ENCODE measurements at places on chromosomes 6 and 20.

- DNase-seq, result no peak
Measured at GRCh38 chr6:116922853-116923548, 46.0 kb downstream of the RFX6 start.

- DNase-seq, result no peak
Measured at GRCh38 chr20:43689165-43689564, 22.3 kb downstream of the MYBL2 start.

GRCh38 chr6:148423601-148424270 is 81.1 kb downstream of the SASH1 start:
- DNase-seq, result no peak

DNA sequence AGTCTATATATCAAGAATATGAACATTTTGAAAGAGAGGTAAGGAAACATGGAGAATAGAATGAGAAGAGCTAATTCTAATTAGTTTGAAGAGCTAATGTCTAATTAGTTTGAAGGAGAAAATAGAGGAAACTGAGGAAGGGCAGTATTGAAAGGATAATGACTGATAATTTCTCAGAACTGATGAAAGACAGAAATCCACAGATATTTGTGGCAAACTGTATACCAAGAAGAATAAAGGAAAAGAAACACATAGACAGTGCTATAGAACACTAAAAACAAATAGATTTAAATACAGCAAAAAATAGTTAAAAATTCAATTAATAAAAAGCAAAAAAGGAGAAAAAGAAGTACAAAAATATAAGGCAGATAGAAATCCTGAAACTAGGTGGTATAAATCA is 354.4 kb downstream of the QKI start:
- no peak for DNase-seq

- no peak for DNase-seq
Measured at GRCh38 chr20:1621316-1621715, 1.5 kb upstream of the SIRPB1 start.

DNA sequence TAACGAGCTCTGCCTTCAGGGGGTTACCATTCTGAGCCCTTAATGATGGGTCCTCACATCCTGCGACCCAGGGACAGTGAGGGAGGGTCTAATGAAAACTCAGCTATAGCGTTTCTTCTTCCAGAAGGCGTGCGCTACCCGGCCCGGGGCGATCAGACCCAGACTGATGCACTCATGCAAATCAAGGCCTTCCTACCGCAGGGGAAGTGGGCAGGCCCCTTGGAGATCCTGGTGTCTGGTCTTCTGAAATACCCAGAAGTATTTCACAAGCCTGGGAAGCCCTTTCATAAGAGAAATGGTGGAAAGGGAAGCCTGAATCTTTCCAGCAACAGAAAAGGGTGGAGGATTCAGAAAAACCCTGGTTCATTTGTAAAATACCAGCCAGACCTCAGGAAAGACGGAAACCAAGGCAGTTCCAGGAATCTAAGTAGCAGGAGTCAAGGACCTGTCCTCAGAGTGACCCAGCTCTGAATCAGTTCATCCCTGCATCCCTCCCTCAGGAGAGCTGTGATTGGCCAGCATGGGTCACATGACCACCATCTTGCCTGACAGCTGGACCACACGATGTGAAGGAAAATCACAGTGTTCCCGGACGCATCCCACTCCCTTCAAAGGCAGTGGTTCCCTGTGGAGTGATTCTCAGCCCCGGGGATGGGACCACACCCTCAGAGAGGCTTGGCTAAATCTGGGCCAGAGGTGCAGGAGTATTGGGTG is 12.7 kb downstream of the BFSP1 start:
- no peak for DNase-seq

DNA sequence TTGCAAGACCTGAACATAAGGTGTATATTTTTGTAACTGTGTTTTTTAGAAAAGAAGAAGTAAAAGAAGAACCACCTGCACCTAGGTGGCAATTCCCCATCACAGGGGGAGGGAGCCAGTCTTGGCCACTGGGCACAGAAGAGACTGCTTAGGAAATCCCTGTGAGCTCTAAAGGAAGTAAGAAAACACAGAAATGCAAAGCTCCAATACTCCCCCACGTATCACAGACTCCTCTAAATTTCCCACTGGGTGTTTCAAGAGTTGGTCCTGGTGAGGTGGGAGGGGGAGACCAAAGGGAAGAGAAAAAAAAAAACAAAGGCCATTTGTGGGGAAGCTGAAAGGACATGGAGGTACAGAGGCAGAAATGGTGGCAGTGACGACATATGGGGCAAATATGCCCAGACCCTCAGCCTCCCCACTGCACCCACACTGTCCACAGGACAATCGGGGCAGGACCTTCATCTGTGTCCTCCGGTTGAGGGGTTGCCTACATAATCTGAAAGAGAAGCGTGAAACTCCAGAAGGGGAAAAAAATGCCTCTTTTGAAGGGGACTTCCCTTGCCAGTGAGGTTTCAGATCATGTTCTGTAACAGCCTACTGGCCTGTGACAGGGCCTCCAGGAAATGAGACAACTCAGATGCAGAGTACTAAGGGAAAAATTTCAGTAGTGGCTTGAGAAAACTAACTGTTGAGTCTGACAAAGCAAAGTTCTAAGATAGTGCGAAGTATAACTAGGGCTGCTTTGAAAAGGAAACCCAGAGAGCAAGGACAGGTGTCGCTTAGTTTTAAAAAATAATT is 226.2 kb upstream of the MARCKS start:
- DNase-seq, result peak; percentile 75

DNA sequence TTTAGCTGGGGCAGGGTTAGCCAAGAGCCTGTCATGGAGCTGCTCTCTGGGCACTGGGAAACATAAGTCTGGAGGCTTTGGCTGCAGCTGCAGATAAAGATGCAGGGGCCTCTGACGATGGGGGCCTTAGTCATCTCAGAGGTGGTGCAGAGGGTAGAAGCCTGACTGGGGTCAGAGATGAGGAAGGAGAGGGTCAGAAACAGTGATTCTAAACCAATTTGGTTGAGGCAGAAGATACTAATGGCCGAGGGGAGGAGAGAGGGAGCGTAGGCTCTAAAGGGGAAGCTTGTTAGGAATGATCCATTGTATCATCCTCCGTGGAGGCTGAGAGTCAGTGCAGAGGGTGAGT is 33.8 kb downstream of the PLEKHG1 start:
- DNase-seq, result no peak

- DNase-seq, result no peak
Measured at GRCh38 chr6:56866917-56867522, 87.9 kb upstream of the BEND6 start.
